ENCODE measurements at places on chromosomes 12 and 14.

GRCh38 chr12:57477710-57478681 lies 1.7 kb downstream of the ARHGAP9 start:
- DNase-seq, result no peak

DNA sequence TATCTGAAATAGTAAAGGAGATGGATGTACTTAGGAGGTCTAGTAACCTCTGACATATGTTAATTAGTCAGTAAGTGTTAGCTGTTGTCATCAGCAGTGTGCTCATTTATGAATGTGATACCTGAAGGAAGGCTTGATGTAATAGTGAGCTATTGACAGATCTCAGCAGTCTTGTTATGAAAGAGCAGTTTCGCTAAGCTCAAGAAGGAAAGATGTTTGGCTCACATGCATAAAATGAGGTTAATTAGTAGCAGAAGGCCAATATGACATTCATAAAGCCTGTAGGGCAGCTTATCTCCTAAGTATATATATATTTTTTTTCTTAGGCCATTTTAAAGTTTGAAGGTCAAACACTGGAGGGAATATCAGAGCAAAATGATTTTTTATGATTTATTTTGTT lies 2.8 kb downstream of the FAM234B start:
- DNase-seq, result no peak

DNA sequence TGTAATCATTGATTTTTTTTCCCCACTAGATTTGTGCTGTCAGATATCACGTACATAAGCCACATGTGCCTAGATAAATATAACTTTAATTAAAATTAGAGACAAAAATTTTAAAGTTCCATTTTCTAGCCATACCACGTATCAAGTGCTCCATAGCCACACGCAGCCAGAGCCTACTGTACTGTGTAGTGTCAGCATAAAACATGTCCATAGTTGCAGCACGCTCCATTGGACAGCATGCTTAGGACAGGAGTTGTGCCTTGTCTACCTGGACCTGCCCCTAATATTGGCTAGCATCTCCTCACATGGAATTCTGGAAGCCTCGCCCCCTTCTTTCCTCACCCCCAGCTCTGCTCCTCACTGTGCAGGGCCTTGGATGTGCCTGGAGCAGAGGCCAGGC lies 116.5 kb downstream of the SRGAP1 start:
- no peak for DNase-seq

DNA sequence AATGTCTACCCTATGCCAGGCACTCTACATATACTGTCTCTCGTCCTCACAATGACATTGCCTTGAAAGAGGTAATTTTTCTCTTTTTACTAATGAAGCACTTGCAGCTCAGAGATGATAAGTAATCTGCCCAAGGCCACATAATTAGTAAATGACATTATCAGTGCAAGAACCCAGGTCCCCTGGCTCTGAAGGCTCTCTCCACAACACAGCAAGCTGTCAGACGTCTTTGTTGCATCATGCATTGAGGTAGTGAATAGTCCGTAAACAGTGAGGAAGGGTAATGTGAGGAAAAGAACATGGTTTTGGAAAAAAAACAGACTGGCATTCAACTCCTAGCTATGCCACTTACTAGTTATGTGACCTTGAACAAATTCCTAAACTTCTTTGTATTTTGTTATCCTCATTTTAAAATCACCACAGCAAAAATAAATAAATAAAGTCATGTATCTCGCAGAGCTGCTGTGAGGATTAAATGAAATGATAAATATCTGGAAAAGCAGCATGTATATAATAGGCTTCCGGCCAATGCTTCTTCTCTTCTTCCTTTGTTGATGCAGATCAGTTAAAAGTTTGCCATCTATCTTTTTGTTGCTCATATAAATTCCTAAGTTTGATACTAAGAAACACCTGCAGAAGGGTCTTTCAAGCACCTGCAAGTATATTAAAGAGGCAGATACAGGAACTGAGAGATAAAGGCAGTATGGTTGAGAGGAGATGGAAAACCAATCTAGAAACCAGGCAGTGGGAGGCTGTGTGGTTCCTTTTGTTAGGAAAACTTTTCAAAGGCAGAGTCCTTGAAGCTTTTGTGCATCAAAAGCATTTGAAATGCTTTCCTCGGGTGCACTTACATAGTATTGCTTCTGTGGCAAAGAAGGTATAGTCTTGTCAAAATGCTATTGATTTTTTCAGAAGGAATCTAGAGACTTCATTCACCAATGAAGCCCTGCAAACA lies 82.8 kb downstream of the BTG1 start:
- no peak for DNase-seq

GRCh38 chr12:115521771-115522409 lies 755.6 kb downstream of the MED13L start:
- DNase-seq, result no peak

GRCh38 chr14:102474934-102475333 lies 34.6 kb downstream of the ANKRD9 start:
- no peak for DNase-seq

DNA sequence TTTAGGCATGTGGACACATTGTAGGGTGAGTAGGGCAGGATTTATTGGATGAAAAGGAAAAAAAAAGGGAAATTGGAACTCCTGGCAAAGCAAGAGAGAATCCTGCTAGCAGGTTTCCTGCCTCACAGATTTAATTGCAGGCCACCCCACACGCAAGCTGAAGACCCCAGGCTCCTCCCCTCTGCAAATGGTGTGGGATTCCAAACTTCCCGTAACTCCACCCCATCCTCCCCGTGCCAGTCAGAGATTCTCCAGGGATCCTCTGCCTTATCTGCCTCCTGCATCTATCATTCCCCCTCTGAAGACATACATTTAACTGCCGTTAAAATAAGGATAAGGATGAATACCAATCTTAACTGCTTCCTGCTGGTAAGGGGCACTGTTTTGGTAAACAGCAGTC lies 249.8 kb upstream of the GARIN2 start:
- DNase-seq, result no peak

DNA sequence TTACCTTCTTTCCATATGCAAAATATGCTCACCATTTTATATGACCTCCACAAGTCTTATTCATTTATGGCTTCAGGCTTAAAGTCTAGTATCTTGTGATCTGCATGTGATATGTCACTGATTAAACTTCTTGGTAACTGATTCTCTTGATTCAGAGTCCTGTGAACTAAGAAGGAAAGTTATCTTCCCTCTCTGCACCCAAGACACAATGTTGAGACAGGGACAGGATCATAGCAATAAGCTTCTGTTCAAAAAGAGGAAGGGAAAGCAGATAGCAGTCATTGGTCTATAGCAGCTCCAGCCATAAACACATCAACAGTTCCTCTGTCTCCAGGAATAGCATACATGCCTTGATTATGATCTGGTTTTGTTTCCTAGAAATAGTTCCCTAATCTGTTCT lies 103.1 kb downstream of the UNC79 start:
- no peak for DNase-seq

- DNase-seq, result no peak
These were observed 4.4 kb downstream of the LGALS3 start for GRCh38 chr14:55133416-55133815.

DNA sequence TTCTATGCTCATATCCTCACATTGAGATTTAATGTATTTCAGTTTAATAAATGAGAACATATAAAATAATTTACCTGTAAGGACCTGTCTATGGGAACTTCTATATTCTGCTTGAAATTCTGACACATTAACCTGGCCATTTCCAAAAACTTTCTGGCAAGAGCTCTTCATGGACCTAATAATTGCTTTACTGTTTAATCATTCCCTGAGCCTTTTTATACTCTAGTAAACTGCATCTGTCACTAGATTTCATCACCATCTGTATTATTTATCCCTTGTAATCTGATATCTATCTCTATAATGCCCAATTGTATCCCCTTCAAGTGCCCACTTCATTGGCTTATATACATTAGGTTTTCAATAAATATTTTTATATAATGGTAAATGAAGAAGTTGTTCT lies 327.7 kb downstream of the RAD51B start:
- no peak for DNase-seq

DNA sequence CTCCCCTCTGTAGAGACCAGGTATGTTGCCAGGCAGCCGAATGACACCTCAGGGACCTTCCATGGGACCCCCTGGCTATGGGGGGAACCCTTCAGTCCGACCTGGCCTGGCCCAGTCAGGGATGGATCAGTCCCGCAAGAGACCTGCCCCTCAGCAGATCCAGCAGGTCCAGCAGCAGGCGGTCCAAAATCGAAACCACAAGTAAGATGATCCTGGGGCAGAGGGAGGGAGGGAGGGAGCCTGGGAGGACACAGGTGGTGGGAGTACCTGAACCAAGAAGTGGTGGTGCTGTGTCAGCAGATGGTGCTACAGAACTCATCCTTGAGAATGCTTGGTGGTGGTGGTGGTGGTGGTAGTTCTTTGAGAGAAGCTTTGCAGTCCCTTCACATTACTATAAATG lies 1.0 kb downstream of the SMARCD1 start:
- no peak for DNase-seq

DNA sequence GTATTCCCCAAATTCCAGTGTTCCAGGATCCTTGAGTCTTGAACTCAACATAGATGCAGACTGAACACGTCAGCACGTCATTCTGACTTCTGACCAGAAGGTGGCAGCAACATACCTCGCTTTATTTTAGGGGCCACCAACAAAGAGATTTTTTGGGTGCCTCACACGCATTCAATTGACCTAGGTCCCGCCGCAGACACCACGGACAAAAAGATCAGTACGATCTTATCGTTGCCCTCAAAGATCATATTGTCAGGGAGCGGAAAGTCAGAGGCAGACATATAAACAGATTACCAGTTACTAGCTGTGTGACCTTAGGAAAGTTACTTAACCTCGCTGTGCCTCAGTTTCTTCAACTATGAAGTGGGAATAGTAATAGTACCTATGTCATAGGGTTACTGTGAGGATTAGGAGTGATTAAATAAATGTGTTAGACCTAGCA lies 6.5 kb upstream of the PRPH start:
- peak; percentile 38 for DNase-seq

- no peak for DNase-seq
These were observed 74.1 kb upstream of the SLC38A2 start for GRCh38 chr12:46446645-46447044.

DNA sequence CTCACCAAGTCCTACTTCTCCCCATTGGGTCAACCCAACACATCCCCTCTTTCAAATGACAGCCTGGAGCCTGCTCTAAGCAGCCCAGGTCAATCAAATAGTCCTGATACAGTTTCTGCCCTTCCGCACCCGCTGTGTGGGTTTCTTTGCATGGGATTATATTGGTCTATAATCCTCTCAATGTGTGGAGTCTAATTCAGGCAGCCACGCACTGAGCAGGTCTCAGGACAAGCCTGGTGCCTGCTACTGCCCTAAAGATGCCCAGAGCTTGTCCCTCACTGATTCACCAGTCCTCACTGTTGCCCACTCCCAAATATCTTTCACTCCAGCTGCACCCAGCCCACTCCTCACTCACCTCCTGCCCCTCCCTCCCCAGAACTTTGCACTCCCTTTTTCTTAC lies 16.4 kb downstream of the ACTN1 start:
- no peak for DNase-seq

Measured in NCI-H774 (cell line).